ENCODE measurements at places on chromosomes 11 and 22.

DNA sequence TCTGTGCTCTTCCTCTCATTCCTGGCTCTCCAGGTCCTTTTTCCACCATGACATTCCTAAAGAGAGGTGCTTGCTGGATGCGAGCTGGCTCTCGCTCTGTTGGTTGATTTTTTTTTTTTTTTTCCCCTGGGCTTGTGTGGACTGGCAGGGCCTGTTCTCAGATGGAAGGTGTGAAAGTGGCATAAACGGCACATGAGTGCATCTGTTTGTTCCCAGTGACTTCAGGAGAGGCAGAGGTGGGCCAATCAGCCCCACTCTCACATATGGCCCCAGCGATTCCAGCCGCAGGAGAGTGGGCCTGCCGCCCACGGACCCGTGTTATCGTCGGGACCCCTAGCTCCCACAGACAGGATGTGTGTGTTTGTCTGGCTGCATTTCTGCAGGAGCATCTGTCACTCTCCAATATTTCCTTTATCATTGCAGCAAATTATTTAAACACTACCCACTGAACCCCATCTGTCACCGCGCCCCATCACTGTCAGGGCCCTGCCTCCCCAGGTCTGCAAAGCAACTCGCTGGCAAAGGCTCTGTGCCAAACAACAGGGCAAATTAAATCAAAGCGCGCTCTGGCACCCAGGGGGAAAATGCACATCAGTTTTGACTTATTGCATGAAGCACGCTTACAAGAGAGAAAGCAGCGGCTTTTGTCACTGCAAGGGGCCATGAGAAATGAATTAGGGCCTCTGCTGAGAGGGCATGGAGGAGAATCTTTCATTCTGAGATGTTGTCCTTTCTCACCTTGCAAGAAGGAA is 886.3 kb downstream of the NTM start:
- DNase-seq, result no peak

GRCh38 chr22:39915295-39915726 is 14.4 kb downstream of the GRAP2 start:
- no peak for DNase-seq

DNA sequence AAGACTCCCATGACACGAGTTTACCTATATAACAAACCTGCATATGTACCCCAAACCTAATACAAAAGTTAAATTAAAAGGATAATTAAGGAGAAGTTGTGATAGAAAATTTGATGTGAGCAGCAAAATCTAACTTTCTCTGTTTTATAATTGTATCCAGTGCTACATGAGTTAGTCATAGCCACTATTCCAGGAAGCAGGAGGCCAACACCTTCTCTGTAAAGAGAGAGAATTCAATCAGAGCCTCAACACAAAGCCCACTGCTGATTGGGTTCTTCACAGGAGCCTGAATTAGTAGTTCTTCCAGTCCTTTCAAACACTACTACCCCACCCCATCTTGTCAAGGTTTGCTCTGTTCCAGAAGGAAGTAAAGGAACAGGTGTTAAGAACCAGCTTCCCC is 84.2 kb downstream of the BLID start:
- DNase-seq, result no peak

GRCh38 chr11:84691830-84692229 is 935.3 kb downstream of the DLG2 start:
- DNase-seq, result no peak

DNA sequence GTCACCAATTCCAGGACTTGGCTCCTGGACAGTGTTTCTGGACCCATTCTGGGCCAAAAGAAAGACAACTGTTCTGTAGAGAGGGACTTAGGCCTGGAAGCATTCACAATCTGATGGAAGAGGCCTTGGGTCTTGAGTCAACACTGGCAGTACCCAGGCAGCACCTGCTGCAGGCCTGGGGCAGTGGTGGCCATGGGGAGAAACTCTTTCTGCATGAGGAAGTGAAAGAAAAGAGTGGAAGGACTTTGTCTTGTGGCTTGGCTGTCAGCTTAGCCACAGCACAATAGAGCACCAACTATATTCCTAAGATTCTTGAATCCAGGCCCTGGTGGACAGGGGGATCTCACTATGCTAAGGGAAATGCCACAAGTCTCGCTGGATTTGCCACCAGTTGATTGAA is 70.6 kb downstream of the CTSC start:
- DNase-seq, result no peak

DNA sequence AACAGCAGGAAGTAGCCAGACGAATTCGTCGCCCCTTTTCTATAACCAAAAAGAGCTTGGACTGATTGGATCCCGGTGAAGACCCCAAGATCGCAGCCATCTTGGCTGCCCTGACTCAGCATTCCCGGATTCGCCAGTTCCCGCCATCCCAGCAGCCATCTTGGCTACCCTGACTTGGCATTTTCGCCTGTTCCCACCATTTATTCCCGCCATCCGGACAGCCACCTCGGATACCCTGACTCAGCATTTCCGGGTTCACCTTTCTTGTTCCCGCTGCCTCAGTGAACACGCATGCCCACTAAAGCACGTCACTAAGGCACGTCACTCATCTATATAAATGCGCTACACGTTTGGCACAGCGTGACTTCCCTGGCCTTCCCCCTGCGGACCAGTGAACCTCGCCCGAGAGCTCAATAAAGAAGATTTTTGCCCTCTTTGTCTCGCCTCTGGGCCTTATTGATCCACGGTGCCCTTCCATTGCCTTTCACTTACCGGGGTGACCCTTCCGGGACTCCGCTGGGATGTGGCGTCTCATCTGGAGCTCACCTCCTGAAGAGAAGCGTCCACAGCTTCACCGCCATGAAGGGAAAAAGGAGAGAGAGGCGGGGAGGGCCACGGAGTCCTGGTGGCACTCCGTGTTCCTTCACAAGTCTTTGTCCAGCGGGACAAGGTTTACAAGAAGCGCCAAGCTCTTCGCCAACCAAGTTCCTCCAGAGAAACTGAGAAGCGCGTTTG is 4.0 kb upstream of the OR56A3 start:
- no peak for DNase-seq

DNA sequence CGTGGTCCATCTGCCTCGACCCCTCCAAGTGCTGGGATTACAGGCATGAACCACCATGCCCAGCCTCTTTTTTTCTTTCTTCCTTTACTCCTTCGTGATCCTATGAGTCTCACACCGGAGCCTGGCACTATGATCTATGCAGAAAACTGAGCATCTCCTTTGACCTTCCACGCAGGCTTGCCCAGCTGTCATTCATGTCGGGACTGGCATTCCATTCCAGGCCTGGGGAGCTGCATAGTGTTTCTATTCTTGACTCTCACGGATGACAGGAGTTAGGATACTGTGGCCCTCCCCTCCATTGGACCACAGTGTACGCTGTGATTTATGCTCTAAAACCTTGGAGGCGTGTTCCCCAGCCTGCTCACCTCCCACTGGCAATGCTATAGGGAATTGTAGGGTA is 611.8 kb downstream of the BRD1 start:
- no peak for DNase-seq

GRCh38 chr22:39560127-39560526 is 10.4 kb upstream of the CACNA1I start:
- DNase-seq, result no peak

DNA sequence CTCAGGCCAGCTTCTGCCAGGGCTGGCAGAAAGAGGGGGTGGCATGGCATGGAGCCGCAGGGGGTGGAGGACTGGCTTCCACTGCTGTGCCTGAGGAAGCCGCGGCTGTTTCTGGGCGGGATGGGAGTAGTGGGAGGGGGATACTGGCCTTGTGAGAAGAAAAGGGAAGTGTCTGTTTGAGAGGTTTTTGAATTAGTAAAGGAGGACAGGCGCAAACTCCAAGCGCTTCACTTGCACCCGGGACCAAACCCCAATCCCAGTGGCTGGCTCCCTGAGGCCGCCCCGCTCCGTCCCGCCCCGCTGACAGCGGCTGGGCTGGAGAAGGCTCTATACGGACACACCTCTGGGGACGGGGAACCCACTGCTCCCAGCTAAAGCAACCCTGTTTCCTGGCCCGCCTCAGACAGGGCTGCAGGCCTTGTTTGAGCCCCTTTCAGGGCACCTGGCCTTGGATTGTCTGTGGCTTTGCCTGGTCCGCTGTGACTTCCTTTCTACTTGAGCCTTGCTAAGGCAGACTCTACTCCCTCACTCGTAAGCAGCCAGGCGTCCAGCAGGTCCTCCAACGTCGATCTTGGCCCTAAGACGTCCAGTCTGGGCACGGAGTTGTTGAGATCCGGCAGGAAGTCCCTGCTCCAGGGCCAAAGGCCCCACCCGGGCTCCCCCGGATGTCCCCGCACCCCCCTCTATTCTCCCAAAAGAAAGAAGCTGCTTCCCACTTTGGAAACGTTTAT is 2.2 kb downstream of the APOA1 start:
- no peak for DNase-seq

DNA sequence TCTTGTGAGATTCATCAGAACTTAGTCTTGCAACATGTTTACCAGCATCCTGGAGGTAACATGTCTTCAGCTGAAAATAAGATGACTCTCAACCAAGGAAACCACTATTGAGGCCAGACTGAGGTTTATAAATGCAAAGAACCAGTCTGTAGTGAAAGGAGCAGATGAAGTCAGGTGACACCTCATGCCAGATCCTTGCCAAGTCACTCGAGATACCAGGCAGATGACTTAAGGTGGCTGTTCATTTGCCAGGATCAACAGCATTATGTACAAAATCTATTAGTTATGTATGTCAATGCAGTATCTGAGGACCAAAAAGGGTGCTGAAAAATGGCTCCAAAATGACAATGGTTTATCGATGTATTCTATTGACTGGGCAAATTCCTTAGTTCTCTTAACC is 100.0 kb upstream of the SOX6 start:
- no peak for DNase-seq

- DNase-seq, result no peak
Measured at GRCh38 chr11:44804449-44805437, 78.0 kb downstream of the TSPAN18 start.

DNA sequence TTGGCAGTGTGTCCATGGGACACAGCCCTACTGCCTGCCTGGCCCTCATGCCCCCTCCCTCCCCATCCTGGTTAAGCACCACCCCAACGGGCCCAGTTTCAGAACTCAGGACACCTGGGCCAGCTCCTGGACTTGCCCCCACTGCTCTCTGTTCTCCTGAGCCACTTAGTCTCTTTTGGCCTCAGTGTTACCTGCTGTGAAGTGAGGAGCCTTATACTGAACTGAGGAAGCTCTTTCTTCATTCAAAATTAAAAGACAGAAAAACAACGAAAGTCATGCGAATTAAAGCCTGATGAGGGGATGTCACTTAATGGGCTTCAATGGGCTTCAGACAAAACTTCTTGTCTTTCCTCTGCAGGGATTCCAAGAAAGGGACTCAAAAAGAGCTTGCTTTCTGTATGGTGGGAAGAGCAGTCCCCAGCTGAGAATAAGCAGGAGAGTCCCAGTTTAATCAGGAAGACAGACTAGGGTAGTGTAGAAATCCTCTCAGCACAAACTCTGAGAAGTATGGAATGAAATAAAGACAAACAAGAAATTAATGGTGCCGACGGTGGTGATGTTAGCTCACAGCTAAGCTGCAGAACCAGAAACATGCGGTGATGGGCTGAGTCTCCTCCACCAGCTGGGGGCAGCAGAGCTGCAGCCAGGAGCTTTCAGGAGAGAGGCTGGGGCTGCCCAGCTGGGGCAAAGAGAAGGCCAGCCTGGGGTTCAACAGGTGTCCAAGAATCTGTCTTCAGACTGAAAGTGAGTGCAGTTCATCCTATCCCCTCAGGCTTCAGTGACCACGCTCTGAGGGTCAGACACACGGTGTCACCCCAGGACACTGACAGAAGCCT is 101.0 kb downstream of the GGTLC2 start:
- DNase-seq, result peak; percentile 56

- no peak for DNase-seq
Measured at GRCh38 chr22:43236411-43237166, 49.7 kb upstream of the TTLL12 start.

- DNase-seq, result no peak
Measured at GRCh38 chr11:119589001-119589400, 140.0 kb downstream of the NECTIN1 start.

GRCh38 chr22:35413624-35414023 is 13.7 kb downstream of the MCM5 start:
- DNase-seq, result no peak

DNA sequence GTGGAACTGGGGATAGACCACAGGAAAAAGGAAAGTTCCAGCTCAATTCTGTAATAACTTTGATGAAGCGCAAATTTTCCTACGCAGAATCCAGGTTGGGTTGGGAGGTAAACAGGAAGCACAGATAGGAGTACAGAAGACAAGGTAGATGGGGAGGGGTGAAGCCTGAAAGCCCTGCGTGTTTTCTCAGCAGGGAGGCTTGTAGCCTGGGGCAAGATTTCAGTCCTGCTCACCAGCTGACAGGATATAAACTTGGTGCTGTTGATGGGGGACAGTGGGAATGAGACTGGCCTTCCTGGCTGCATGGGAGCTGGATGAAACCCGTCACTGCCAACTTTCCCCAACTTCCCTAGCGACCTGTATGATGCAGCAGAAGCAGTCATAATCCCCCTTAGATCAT is 114.9 kb downstream of the ARHGAP32 start:
- DNase-seq, result no peak

GRCh38 chr11:119189393-119189792 is 4.1 kb downstream of the NHERF4 start:
- DNase-seq, result no peak

- no peak for DNase-seq
Measured at GRCh38 chr22:48070760-48071159, 1308.3 kb downstream of the TBC1D22A start.

- DNase-seq, result no peak
Measured at GRCh38 chr11:67626970-67627369, 2.8 kb downstream of the NUDT8 start.

- no peak for DNase-seq
Measured at GRCh38 chr11:69102732-69103615, 52.8 kb upstream of the SMIM38 start.

- no peak for DNase-seq
Measured at GRCh38 chr11:58775066-58775708, 43.4 kb upstream of the GLYAT start.

DNA sequence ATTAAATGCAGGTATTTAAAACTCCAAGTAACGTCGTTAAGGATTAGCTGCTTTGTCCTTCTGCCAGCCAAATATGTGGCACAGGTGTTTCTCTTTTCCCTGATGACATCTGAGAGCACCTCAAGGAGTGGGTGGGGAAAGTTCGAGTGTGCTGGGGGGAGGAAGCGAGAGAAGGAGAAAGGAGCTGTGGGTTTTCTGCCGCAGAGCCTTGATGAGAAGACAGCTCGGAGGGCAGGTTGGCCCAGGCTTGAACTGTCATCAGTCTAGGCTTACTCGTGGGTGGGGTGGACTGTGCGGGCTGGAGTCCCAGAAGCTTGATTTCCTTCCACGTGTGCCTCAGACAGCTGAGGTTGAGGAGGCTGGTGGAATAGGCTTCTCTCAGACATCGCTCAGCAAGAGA is 15.2 kb upstream of the SORL1-AS1 start:
- DNase-seq, result peak; percentile 78

Measured in CD4-positive, alpha-beta T cell treated with Interleukin-6 at 100 ng/mL for 8 hours (primary cell).